ENCODE measurements at places on chromosomes 16 and 17. TPM values are rescaled to one million over a fixed set of nuclear protein-coding genes. Genes with fewer than 3 reads are reported as not detected.

TPSD1 gene
- total RNA-seq = not detected

CCL17 gene
- total RNA-seq = not detected

CA7 gene
- 0.13 TPM for total RNA-seq

DNA sequence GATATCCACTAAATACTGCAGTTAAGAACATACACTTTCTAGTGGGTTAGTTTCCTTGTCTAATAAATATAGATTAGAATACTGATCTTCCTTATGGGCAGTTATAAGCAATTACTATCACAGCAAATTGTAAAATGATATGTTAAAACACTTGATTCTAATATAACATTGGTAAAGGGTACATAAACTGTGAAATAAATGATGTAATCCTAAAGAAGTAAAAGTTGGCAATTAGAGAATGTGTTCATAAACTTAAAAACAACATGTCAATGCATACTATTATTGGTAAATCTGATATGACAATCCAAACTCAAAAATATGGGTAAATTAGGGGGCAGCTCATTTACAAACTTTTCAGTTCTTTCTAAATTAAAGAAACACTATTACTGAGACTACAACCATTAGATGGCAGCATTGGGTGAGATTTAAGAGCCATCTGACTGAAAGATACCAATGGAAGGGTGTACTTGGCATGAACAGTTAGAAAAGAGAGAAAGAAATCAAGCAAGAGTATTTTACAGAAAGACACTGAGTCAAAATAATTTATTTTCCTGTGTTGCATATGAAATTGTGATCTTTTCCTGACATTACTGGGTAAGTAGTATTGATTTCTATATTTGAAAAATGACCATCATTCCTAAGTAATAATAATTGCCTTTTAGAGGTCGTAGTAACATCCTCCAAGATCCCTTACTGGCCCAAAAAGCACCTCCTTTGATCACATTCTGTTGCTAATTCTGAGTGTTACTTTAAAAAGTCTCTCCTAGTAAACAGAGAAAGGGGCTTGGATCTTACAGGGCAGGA, 119.6 kb downstream of the SPAG9 start:
- no peak for DNase-seq

GRCh38 chr17:560432-560873, 154.2 kb downstream of the VPS53 start:
- DNase-seq = no peak

DNA sequence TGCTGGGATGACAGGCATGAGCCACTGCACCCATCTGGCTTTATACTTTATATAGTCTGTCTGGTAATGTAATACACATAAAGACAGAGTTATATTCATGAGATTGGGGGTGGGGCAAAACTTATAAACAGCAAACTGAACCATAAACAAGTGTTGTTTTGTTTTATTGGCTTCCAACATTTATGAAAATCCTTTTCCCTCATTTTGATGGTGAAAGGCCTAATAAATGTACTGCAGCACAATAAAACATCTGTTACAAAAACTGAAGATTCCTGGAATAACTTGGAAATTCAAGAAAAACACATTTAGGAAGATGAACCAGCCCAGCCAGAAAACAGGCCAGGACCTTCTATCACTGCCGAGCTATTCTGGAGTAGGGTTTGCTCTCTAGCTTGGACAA, 16.1 kb downstream of the NPRL3 start:
- no peak for DNase-seq

DNA sequence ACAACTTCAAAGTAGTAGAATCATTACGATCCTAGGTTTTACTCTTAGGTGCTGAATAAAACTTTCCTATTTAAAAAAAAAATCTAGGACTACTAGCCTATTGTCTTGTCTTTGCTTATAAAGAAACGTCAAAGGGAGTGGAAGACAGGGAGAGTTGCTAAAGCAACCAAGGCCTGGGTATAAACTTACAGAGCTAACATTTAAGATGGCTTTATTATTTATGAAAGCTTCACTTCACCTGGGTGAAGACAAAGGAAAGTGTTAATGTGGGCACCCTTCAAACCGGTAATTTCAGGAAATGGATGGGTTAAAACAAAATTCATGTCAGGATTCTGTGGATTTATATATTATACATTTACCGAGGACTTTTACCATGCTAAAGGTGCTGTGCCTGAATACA, 2.5 kb downstream of the DUSP14 start:
- no peak for DNase-seq

DNA sequence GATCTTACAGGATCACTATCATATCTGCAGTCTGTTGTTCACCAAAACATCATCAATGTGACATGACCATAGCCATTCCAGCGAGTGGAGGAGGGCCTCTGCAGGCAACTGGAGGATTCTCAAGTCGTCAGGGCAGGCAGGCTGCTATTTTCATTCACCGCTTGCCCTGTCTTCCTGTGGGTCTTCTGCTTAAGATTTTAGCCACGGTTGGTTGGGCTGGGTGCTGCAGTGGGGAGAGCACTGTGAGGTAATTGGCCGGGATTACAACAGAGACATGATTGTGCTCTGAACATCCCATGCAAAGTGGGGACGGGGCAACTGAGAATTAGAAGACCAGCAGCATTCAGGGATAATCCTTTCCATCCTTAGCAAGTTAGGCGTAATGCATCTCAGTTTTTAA, 245.9 kb downstream of the CPPED1 start:
- no peak for DNase-seq

- no peak for DNase-seq
Measured at GRCh38 chr17:77811521-77811920, 147.0 kb upstream of the TNRC6C start.

- no peak for DNase-seq
Measured at GRCh38 chr16:71482569-71482968, 6.6 kb downstream of the ZNF19 start.

DNA sequence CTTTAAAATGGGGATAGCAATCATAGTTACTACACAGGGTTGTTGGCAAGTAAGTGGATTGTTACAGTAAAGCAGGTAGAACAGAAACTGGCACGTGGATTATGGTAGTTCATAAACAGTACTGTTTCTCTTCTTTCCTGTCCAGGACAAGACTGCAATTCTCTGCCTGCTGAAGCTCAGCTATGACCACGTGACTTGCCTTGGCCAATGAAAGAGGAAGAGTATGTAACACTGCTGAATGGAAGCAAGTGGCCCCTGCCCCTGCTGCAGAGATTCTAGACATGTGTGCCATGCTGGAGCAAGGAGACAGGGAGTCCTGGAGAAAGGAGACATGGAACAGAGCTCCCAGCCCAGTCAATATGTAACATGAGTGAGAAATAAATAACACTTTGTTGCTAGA, 66.6 kb upstream of the TOX3 start:
- no peak for DNase-seq

DNA sequence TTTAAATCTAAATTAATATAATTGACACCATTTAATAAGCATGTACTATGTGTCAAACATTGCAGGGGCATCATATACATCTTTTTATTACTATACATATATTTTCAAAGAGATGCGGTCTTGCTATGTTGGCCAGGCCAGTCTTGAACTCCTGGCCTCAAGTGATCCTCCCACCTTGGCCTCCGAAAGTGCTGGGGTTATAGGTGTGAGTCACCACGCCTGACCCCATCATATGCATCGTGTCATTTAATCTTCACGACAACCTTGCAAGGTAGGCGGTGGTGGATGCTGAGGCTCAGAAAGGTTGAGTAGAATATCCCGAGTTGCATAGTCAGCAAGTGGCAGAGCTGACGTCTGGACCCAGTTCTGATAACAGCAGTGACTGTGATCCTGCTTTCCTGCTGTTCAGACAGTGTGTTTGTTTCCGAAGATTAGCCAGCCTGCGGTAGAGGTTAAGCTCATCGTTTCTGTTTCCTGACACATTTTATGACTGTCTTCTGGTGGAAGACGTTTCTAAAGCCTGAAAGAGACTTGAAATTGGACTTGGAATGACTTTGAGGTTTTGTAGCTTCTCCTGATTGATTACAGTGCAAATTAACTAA, 316.6 kb downstream of the SNX29 start:
- DNase-seq = no peak

DNA sequence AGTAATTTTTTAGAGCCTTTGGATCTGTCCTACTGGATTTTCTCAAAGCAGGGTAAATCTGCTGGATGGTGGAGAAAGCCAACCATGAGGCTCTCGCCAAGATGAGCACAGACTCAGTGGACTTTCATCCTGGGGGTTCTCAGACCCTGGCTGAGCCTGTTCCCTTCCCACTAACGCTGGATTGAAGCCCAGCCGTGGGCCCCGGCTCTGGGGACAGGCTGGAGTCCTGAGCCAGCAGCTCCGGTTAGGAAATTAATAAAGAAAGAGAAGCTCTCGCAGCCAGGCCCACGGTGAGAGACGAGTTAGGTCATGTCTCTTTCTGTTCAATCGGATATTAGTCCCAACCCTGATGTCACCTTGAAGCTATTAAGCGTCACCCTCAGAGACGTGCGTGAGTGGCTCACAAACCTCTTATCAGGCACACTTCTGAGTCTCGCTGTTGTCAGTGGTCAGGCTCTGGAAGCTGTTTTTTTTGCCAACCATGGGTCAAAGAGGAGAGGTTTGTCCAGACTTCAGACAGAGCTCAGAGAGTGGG, 27.1 kb downstream of the MEOX1 start:
- DNase-seq = no peak

GRCh38 chr16:53129281-53130158, 74.7 kb downstream of the CHD9 start:
- no peak for DNase-seq

DNA sequence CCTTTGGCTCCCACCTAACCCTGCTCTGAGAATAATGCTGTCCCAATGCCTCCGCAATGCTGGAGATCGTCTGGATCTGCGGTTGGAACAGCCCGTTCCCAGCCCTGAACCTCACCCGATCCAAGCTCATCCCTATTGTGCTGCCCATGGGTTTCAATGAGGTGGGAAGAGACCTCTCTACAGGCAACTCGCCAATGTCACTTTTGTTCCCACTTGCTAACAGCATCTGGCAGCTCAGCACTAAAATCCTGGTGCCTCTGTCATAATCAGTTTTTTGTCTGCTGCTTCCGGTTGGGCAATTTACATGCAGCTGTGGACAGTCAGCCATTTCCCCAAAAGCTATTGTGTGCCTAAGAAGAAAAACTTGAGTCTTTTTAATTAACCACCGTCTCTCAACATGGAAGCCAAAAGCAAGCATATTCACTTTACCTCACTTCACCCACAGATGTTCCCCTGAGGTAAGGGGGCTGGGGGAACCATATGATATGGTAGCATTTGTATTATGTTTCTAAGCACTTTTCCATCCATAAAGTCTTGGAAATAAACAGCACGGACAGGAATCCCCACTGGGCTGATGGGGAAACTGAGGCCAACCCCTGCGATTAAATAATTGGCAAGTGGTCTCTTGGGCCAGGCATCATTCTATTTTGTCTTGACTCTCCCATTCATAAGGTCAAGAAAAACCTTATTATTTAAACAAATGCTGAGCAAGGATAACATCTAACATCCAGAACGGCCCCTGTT, 159.2 kb upstream of the CDH5 start:
- DNase-seq = no peak

DNA sequence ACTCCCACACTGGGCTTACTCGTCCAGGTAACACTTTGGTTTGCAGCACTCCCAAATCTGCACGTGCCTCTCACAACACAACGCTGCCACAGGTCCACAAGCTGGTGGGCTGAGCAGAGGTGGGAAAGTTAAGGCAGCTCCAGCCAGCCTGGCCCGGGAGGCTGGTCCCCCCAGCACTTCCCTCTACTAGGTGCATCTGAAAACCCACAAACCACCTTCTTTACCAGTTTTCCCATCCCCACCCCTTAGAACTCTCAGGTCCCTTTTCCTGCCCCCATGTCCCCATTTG, 1.4 kb upstream of the GAA start:
- DNase-seq = no peak

DNA sequence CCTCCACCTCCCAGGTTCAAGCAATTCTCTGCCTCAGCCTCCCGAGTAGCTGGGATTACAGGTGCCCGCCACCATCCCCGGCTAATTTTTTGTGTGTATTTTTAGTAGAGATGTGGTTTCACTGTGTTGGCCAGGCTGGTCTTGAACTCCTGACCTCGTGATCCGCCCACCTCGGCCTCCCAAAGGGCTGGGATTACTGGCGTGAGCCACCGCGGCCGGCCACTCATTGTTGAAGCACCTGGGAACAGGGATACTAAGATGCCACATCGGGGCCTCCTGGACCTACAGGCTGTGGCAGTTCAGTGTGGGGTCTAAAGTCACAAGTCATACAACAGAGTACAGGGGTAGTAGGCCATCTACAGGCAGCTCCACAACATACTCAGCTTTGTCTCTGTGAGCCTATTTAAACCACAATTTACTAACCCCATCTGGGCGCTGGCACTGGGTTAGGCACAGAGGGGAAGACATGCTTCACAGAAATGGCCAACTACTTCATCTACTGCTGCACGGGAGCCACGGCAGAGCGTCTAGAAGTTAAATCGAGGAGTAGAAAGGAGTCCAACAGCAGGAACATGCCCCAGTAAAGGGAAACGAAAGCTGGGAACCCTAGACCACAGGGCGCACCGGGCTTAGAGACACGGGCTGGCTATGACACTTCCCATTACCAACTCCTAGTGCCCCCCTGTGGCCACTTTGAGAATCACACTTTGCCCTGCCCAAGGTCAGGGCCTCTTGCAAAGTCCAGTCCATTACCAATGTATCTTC, 4.3 kb downstream of the VAMP2 start:
- DNase-seq = peak; percentile 89

GRCh38 chr17:49952209-49952911, 16.6 kb upstream of the DLX4 start:
- DNase-seq = peak; percentile 83

DNA sequence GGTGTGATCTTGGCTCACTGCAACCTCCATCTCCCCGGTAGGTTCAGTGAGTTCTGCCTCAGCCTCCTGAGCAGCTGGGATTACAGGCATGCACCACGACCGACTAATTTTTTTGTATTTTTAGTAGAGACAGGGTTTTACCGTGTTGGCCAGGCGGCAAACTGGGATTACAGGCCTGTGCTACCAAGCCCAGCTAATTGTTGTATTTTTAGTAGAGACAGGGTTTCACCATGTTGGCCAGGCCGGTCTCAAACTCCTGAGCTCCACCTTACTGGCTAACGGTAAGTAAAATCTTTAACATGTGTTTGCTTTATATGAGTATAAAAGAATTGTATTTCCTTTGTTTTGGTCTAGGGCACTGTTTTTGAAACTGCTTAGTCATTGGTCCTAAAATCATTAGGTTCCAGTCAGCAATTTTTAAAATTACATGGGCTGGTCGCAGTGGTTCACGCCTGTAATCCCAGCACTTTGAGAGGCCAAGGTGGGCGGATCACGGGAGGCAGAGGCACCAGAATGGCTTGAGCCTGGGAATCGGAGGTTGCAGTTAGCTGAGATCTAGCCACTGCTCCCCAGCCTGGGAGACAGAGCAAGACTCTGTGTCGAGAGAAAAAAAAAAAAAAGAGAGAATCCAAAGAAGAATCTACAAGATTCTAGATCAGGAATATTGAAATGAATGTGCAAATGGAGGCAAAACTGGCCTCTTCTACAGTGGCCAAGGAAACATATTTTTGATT, 3.6 kb downstream of the FLYWCH1 start:
- no peak for DNase-seq
